Fibroblast of lung (primary cell): ENCODE measurements at places on chromosomes 2 and 18.

- no peaks in the 10 kb centered on the region for H3K27me3 ChIP-seq
- no peaks in the 10 kb centered on the region for H3K36me3 ChIP-seq
- no peak overlapping the region for H3K4me3 ChIP-seq
- H3K27ac ChIP-seq: no peak overlapping the region
- no peak for DNase-seq
These were observed 118.8 kb downstream of the SCN9A start for GRCh38 chr2:166256896-166257295.

DNA sequence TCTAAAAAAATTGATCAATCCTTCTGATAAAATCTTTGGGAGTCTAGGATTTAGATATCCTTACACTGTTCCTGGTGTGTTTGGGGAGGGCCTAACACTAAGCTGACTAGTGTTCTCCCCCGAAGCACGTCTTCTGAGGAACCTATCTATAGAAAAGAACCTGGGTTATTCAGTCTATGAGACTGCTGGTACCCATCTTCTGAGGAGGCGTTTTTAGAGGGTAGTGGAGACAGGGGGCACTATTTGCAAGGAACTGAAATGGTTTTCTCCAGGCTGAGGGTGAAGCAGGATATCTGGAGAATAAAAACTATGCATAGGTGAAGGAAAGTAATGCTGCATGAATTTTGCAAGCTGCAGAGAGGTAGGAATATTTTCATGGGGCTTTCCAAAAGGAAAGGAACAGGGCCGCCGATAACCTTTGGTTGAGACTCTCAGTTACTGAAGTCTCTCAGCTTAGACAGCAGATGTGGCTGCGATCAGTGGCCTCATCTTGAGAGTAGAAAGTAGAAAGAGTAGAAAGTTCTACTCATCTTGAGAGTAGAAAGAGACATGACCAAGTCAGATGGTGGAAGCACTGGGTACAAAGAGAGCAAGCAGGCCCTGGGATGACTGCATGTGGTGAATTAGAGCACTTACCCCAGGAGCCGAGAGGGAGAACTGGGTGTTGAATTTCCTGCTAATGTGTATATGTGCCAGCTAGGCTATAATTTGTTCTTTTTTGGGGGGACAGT is 31.8 kb upstream of the KCNE4 start:
- no peaks in the 10 kb centered on the region for H3K27me3 ChIP-seq
- H3K36me3 ChIP-seq: no peaks in the 10 kb centered on the region
- no peaks in the 10 kb centered on the region for H3K4me1 ChIP-seq
- DNase-seq: no peak
- H3K4me3 ChIP-seq: no peak overlapping the region

DNA sequence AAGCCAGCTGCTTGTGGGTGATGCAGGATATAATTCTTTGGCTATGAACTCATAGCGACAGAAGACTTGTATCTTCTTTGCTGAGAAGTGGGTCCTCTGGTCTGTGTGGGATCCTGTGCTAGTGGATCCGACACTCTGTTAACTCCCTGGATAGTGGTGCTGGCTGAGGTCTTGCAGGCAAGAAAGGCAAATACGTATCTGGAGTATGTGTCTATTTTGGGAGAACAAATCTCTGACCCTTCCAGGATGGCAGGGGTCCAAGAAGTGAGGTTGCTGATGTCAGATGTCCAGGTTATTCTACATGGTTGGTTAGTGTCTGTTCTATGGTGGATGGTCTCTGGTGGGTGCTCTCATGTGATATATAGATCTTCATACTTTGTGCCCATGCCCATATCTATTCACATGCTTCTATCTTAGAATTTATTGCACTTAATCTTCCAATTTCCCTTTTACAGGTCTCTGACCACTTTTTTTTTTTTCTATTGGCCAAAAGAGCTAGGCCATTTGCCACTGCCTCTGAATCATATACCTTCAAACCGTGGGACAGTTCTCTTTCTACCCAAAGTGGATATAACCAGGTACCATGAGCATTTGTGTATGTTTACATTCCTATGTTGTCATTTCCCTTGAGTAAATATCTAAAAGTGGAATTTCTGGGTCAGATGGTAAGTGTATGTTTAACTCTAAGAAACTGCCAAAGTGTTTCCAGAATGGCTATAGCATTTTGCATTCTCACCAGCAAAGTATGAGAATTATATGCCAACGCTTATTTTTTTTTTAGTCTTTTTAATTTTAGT is 45.1 kb upstream of the RBMS1 start:
- no peaks in the 10 kb centered on the region for H3K4me1 ChIP-seq
- H3K4me3 ChIP-seq: no peak overlapping the region
- H3K27ac ChIP-seq: no peak overlapping the region
- DNase-seq: peak; percentile 6
- H3K27me3 ChIP-seq: no peaks in the 10 kb centered on the region

DNA sequence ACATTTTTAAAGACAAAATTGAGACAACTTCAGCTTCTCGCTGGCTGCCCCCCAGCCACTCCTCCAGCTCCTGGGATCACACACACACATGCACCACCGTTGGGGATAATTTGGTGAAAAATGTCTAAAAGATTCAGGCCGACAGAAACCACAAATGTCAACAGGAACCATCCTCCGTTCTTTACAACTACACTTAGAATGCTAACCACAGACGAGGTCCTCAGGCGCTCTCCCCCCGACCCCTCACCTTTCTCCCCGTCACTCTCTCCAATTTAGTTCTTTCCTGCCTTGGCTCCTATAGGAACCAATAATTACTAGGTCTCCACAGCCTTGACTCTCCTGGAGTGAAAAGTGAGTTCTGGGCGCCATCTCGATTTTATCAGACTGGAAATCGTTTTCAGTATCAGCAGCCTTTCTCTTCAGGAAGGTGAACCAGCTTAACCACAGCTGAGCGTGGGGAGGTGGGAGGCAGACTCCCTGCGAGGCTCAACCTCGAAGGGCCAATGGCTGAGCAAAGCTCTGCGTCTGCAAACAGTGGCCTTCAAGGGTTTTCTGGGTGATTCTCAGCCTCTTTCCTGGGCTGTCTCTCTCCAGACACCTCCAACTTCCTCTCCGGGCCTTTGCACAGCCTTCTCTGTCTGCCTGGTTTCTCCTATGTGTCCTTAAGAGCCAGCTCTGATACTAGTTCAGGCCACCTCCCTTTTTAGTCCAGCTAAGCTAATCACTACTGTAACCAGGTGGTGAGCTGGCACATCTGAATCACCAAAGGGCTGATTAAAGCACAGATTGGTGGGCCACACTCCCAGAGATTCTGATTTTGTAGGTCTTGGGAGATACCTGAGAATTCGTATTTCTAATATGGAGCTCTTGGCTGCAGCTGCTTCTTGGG is 115.7 kb upstream of the COPS8 start:
- peaks cover 5% of the 10 kb centered on the region for H3K27me3 ChIP-seq
- no peak overlapping the region for H3K27ac ChIP-seq
- no peaks in the 10 kb centered on the region for H3K36me3 ChIP-seq
- H3K4me1 ChIP-seq: peaks cover 12% of the 10 kb centered on the region
- H3K4me3 ChIP-seq: no peak overlapping the region

DNA sequence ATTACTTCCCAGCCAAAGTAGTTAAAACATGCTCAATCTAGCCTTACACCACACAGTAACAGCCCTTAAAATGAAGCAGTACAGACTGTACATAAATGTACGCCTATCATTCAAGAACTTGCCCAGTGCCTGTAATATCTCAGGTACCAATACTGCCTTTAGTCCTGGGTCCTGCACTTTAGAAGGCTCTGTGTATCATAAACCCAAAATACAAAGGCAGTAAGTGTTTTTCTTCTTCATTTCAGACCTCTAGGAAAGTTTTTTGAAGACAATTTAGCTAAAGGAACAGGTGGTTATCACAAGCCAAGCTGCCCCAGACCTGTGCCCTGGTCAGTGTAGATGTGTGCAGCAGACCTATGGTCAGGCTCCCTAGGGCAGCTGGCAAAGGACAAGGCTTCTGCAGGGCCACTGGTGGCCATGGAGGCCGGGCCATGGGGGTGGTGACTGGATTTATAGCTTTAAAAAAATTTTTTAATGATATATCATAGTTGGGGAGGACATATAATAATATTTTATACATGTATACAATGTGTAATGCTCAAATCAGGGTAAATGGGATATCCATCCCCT is 18.8 kb downstream of the LPIN2 start:
- no peak for DNase-seq
- H3K27me3 ChIP-seq: no peaks in the 10 kb centered on the region
- H3K27ac ChIP-seq: no peak overlapping the region
- no peak overlapping the region for H3K4me3 ChIP-seq
- H3K4me1 ChIP-seq: peaks cover 12% of the 10 kb centered on the region

GRCh38 chr2:71674158-71674851 is 220.9 kb downstream of the DYSF start:
- H3K27me3 ChIP-seq: no peaks in the 10 kb centered on the region
- no peak overlapping the region for H3K4me3 ChIP-seq
- no peaks in the 10 kb centered on the region for H3K36me3 ChIP-seq
- no peaks in the 10 kb centered on the region for H3K4me1 ChIP-seq
- DNase-seq: no peak
- no peak overlapping the region for H3K27ac ChIP-seq

GRCh38 chr18:80202264-80202998 is 44.9 kb downstream of the PARD6G start:
- no peaks in the 10 kb centered on the region for H3K36me3 ChIP-seq
- H3K27ac ChIP-seq: no peak overlapping the region
- no peak overlapping the region for H3K4me3 ChIP-seq
- no peak for DNase-seq
- no peaks in the 10 kb centered on the region for H3K4me1 ChIP-seq

DNA sequence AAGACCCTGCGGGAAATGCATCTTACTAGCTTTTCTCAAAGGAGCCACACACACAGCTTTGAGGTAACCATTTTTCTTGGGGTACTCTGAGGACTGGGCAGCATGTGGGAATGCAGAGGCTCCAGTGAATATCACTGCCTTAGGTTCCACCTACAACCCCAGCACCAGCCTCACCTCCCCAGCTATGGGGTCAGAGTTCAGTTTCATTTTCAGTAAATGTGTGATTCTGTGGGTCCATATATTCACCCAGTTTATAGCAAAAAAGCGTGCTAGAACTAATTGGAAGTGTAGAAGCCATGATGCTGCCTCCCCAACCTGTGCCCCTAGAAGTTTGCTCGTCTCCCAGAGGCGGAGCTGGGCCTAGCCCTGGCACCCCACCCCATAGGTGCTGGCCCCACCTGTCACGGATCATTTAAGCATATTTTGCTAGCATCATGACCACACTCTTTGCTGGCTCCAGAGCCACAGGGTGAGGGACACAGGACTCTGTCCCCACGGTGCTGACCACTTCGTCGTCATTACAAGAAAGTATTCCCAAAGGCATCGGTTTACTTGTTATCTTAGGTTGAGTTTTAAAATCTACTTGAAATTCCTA is 57.7 kb downstream of the SH3RF3 start:
- H3K36me3 ChIP-seq: no peaks in the 10 kb centered on the region
- H3K4me3 ChIP-seq: no peak overlapping the region
- peaks cover 19% of the 10 kb centered on the region for H3K4me1 ChIP-seq
- H3K27ac ChIP-seq: peak overlapping the region; percentile 88
- DNase-seq: no peak

- no peaks in the 10 kb centered on the region for H3K36me3 ChIP-seq
- H3K4me1 ChIP-seq: no peaks in the 10 kb centered on the region
- H3K4me3 ChIP-seq: no peak overlapping the region
- no peak overlapping the region for H3K27ac ChIP-seq
These were observed 356.9 kb downstream of the SETBP1 start for GRCh38 chr18:45037618-45038017.

- DNase-seq: no peak
- no peaks in the 10 kb centered on the region for H3K4me1 ChIP-seq
- H3K4me3 ChIP-seq: no peak overlapping the region
- no peaks in the 10 kb centered on the region for H3K27me3 ChIP-seq
These were observed 21.3 kb upstream of the NCK2 start for GRCh38 chr2:105723431-105723830.
